Fibroblast of lung (primary cell): ENCODE measurements at places on chromosomes 2 and 18. TPM values are rescaled to one million over a fixed set of nuclear protein-coding genes. Genes with fewer than 3 reads are reported as not detected.
A peak's percentile ranks its signal among the peaks of the same experiment; 100 is the strongest.

Gene ATP8B1
- 53.4 and 109 TPM in 2 replicates for total RNA-seq

DNA sequence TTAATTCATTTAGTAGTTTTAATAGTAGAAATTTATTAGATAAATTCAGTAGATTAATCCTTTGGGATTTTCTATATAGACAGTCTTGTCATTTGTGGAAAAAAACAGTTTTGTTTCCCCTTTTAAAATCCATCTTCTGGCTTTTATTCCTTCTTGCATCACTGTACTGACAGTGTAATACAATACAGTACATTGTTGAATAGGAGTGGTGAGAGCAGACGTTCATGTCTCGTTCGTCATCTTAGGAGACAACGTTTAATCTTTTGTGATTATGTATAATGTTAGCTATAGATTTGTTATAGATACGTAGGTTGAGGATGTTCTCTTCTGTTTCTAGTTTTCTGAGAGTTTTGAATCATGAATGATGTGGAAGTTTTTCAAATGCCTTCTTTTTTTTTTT lies 61.8 kb downstream of the NCOA1 start:
- no peaks in the 10 kb centered on the region for H3K36me3 ChIP-seq
- H3K4me3 ChIP-seq: no peak overlapping the region
- H3K27me3 ChIP-seq: no peaks in the 10 kb centered on the region

DNA sequence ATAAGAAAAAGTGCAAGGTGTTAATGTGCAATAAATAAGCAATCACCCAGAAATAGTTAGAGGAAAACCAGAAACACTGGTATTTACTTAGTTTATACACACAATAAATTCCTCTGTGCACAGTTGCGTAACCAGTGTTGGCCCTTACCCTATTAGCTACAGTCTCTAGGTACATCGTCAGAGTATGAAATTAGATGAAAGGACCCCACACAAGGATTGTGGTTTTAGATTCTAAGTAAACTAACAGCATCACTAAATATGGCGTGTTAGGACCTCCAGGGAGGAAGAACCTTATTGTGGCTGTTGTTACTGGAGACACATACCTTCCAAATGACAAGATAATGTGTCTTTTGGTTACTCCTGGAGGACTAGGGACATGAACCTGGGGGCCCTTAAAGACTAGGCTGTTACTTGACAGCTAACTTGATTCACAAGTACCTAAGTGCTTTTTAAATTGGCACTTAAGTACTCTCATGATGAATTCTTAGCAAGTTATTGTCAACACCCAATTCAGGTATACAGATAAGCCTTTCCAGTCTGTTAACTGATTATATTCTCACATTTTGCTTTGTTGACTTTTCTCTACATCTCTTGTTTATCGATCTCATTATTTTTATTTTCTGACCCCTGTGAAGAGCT lies 115.3 kb downstream of the FEZ2 start:
- H3K36me3 ChIP-seq: peaks cover 24% of the 10 kb centered on the region
- peaks cover 63% of the 10 kb centered on the region for H3K4me1 ChIP-seq
- no peaks in the 10 kb centered on the region for H3K27me3 ChIP-seq
- H3K27ac ChIP-seq: peak overlapping the region; percentile 92
- DNase-seq: peak; percentile 67

DNA sequence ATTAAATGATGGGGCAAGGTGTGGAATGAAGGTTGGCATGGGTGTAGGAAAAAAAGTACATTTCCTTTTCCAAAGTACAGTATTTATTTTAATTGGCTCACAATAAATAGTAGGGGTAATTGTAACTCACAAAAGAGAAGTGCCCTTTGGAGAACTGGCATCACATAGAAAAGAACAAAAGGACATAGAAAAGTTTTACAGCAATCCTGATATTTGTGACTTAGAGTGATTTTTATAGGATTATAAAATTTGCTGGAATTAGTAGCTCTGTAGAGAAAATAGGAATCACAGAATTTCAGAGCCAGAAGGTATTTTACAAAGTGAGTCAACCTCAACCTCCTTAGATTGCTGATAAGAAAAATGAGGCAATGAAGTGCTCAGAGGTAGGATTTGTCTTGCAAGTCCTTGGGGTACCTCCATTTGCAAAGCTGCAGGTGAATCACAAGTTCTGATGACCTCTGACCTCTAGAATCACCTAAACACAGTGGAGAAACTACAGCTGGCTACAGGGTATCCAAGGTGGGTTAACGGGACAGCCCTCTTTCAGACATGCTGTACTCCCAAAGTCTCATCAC lies 133.6 kb downstream of the SOCS6 start:
- H3K4me1 ChIP-seq: peaks cover 26% of the 10 kb centered on the region
- no peak overlapping the region for H3K4me3 ChIP-seq
- peak overlapping the region; percentile 35 for H3K27ac ChIP-seq

Gene VAMP8
- 2.1 and 2.3 TPM in 2 replicates for total RNA-seq

DNA sequence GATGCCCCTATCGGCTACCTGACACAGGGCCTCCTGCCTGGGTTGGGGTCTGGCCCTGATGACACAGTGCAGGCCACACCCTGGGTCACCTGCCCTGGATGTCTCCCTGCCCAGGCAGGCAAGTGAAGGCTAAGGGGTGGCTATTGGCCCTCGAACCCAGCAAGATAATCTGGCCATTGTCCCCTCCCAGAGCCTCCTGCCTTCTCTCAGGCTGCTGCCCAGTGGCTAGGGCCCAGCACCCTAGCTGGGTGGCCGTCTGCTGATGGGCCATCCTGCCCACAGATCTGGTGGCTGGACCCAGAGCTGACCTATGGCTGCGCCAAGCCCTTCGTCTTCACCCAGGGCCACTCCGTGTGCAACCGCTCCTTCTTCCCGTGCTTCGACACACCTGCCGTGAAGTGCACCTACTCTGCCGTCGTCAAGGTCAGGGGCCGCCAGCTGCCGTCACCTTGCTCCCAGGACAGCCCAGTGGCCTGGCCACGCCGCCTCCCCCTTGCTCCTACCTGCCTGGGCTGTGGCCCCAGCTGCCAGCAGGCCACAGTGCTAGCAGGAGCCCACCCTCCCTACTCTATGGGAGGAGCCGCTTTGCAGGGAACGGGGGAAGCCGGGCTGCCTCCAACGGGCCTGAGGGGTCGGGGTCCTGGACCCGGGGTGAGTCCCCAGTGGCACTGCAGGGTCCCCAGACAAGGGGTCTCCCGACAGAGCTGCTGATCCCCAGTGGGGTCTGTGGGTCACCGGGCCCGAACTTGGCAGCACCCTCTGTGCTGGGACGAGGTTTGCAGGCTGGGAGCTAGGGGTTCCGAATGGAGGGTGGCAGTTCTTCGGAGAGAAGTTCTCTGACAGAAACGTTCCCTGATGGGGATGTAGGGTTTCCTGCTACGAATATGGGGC lies 4.1 kb downstream of the RNPEPL1 start:
- no peak overlapping the region for H3K4me3 ChIP-seq
- H3K36me3 ChIP-seq: peaks cover 3% of the 10 kb centered on the region
- no peak overlapping the region for H3K27ac ChIP-seq
- H3K4me1 ChIP-seq: peaks cover 6% of the 10 kb centered on the region
- no peak for DNase-seq

Gene GPAT2
- 2.8 and 3.9 TPM in 2 replicates for total RNA-seq

Gene FSIP2
- 0.26 and 1.7 TPM in 2 replicates for total RNA-seq

Gene CYP27C1
- not detected in 2 replicates for total RNA-seq

DNA sequence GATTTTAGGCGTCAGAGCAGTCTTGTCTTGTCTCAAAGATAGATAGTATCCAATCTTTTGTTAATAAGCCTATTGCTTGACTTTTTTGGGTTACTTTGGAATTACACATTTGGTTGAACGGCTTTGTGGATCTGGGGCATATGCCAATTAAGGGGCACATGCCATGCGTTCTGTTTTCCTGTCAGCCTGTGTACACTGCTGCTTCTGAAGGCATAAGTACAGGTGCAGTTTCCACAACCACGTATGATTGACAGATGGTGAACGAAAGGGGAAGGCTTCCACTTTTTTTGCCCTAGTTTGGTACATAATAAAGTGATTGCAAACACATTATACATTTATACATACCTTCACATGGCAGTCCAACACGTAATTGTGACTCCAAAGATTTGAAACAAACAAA lies 102.3 kb downstream of the RAPH1 start:
- no peak overlapping the region for H3K4me3 ChIP-seq
- DNase-seq: no peak
- H3K36me3 ChIP-seq: peaks cover 3% of the 10 kb centered on the region
- H3K27me3 ChIP-seq: no peaks in the 10 kb centered on the region

- no peak overlapping the region for H3K27ac ChIP-seq
- no peaks in the 10 kb centered on the region for H3K36me3 ChIP-seq
- DNase-seq: no peak
- H3K4me3 ChIP-seq: no peak overlapping the region
- H3K4me1 ChIP-seq: no peaks in the 10 kb centered on the region
Measured at GRCh38 chr2:72395096-72395495, 247.4 kb upstream of the CYP26B1 start.

Gene NEUROD1
- not detected in 2 replicates for total RNA-seq

DNA sequence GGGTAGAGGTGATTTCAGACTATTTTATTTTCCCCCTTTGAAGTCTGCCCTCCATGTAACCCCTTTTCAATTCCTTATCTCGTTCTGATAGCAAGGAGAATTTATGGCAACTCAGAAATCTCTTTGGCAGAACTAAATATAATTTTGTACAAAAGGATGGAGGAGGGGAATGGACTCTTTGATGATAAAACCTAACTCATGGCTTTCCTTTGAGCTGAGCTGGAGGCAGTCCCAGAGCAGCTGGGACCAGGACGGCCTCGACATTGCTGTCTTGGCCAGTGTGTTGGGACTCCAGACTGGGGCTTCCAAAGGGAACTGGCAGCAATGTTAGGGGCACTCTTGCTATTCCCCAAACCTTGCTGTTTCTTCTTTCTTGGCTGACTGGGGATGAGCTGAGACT lies 47.7 kb downstream of the PAX8 start:
- H3K36me3 ChIP-seq: no peaks in the 10 kb centered on the region
- H3K27ac ChIP-seq: no peak overlapping the region
- no peak overlapping the region for H3K4me3 ChIP-seq
- H3K27me3 ChIP-seq: no peaks in the 10 kb centered on the region
- peaks cover 6% of the 10 kb centered on the region for H3K4me1 ChIP-seq

- H3K4me1 ChIP-seq: no peaks in the 10 kb centered on the region
- no peaks in the 10 kb centered on the region for H3K36me3 ChIP-seq
- H3K27ac ChIP-seq: no peak overlapping the region
Measured at GRCh38 chr18:12476955-12477354, 69.2 kb downstream of the PRELID3A start.

DNA sequence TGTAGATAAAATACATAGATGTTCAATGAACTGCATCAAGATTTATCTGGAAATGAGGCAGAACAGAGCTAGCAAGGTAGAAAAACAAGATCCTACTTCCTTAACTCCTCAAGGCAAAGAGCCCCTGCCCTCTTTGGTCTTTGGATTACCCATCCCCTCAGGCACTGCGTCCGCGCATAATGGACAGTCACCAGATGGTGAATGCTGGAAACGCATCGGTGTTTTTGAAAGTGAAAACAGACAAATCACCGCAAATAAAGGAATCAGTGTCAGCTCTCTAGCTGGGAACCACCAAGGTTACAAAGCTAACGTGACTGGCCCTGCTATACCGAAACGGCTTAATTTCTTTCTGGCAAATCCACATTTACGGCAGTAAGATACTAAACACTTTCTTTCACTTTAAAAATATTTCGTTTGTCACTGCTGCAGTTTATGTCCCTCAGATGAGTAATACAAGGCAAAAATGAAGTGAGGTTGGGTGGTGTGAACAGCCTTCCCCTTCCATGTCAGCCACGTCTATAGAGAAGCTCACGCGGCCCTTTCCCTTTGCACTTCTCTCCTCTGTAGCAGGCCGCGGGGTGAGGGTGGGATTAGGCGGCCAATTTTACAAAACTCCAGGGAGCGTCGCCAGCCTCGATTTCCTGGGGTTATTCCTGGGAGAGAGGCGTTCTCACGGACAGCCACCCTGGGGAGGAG lies 627 bp upstream of the GALR1 start:
- no peak for DNase-seq
- no peak overlapping the region for H3K27ac ChIP-seq
- no peak overlapping the region for H3K4me3 ChIP-seq
- H3K4me1 ChIP-seq: no peaks in the 10 kb centered on the region

- no peaks in the 10 kb centered on the region for H3K4me1 ChIP-seq
- no peaks in the 10 kb centered on the region for H3K36me3 ChIP-seq
- H3K27ac ChIP-seq: no peak overlapping the region
- H3K4me3 ChIP-seq: no peak overlapping the region
Measured at GRCh38 chr2:138213084-138213483, 248.8 kb downstream of the HNMT start.

GRCh38 chr2:127040169-127040568 lies 66.8 kb downstream of the BIN1 start:
- H3K4me3 ChIP-seq: no peak overlapping the region
- no peaks in the 10 kb centered on the region for H3K4me1 ChIP-seq
- DNase-seq: no peak
- no peaks in the 10 kb centered on the region for H3K27me3 ChIP-seq

DNA sequence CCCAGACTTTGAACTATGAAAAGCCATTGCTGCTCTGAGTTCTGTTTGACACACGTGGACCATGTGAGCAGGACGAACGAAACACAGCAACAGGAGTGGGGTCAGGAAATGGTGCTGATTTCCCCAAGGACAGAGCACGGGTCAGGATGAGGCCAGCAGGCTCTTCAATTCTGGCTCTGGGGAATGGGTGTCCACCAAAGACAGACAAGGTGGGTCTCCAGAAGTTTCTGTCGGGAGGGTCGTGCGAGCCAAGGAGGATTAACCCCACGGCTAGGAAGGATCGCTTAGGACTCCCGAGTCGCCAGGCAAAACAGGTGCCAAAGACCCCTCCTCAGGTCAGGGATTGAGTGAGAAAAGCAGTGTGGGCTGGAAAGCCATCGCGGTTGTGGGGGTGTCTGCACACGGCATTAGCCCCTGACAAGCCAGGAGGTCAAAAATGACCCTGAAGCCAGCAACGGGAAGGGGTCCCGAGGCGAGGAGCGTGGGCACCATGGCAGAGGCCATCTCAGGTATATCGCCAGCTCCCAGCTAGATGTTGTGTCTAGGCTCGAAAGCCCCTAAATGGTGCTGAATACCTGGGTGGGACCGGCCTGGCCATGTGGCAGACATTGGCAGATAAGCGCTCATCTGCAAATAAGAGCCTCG lies 213.9 kb upstream of the SALL3 start:
- H3K4me3 ChIP-seq: no peak overlapping the region
- no peaks in the 10 kb centered on the region for H3K4me1 ChIP-seq
- no peaks in the 10 kb centered on the region for H3K36me3 ChIP-seq
- H3K27me3 ChIP-seq: no peaks in the 10 kb centered on the region
- DNase-seq: no peak
- H3K27ac ChIP-seq: no peak overlapping the region

DNA sequence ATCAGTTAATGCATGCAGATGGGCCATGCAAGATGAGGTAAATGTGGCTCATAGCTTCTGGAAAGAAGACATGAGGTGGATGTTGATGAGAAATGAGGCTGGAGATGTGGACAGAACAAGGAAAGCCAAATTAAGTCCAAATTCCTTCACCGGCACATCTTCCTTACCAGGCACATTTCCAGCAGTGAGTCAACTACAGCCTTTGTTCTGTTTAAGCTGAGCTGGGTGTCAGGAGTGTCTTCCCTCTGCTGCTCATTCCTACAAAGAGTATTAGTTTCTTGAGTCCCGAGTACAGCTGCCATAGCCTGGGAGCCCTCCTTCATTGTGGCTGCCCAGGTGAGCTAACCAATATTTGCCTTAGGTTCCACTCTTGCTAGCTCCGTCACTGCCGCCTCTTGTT lies 945.0 kb downstream of the SLC4A3 start:
- H3K27me3 ChIP-seq: no peaks in the 10 kb centered on the region
- H3K4me1 ChIP-seq: no peaks in the 10 kb centered on the region
- no peak overlapping the region for H3K27ac ChIP-seq
- H3K4me3 ChIP-seq: no peak overlapping the region
